ENCODE measurements at places on chromosomes 2 and 18.

DNA sequence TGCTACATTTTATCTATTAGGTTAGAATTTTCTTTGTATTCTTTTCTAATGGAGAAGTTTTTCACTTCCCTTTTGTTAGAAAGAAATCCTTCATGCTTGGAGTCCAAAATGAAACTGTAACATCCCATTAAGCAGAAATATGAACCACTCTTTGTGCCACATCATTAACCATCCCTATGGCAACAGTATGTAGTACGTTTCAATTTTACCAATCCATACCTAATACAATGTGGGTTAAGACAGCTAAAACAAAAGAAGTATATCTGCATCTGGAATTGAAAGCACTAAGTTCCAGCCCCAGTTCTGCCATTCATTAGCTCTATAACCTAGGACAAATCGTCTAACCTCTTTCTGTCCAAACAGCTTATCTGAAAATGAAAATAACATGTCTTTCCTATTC lies 409.2 kb upstream of the SPHKAP start:
- DNase-seq, result no peak

- DNase-seq, result no peak
Measured at GRCh38 chr2:67945056-67945455, 117.7 kb downstream of the C1D start.

DNA sequence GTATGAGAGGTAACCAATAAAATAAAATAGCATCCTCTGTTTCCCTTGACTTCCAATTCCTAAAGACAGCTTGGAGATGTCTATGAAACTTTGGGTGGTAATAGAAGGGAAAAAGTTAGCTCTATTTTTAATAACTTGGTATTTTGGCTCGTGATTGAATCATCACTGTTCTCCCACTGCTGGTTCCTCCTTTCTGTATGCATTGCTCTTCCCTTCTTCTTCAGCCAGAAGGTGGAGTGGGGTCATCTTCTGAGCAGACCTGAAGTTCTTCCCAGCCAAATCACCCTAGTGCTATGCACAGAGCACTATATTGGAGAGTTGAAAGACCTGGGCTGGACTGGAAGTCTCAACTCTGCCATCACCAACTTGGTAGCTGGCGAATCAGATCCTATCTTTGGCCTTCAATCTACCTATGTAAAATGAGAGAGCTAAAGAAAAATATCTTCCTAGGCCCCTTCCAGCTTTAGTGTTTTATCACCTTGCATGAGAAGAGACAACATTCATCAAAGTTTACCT lies 54.1 kb downstream of the CPO start:
- DNase-seq, result no peak

DNA sequence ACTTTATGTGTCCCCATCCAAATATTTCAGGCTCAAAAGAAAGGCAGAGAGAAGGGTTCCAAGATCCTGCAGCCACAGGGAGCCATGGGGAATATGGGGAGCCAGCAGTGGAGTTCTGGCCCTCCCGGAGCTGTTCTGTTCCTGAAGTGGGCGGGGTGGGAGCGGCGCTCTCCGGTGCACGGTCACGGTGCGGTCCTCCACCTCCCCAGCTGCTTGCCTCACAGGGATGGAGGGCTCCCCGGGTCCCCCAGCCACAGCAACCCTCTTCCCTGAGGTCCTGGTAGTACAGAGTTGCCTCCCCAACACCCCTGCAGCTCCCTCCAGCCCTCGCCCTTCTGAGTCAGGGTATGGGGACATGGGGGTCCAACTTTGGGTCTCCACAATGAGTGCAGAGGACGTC lies 26.2 kb upstream of the SNED1 start:
- DNase-seq, result no peak

- no peak for DNase-seq
Measured at GRCh38 chr2:20390524-20391123, 40.0 kb upstream of the PUM2 start.
